ENCODE measurements at places on chromosomes 4 and X. TPM values are rescaled to one million over a fixed set of nuclear protein-coding genes. Genes with fewer than 3 reads are reported as not detected.

The TMSB15A gene
- 26.6 TPM for total RNA-seq

The PASD1 gene
- total RNA-seq, result not detected

The GLUD2 gene
- total RNA-seq, result 0.72 TPM

The GAGE12H gene
- total RNA-seq, result not detected

The GPRIN3 gene
- total RNA-seq, result 0.94 TPM
